ENCODE measurements at places on chromosomes 11 and 22.

- no peak for DNase-seq
Observed at GRCh38 chr22:50531962-50532674, 2.3 kb upstream of the TYMP start.

GRCh38 chr22:42676059-42676607, 26.9 kb upstream of the CYB5R3 start:
- no peak for DNase-seq

DNA sequence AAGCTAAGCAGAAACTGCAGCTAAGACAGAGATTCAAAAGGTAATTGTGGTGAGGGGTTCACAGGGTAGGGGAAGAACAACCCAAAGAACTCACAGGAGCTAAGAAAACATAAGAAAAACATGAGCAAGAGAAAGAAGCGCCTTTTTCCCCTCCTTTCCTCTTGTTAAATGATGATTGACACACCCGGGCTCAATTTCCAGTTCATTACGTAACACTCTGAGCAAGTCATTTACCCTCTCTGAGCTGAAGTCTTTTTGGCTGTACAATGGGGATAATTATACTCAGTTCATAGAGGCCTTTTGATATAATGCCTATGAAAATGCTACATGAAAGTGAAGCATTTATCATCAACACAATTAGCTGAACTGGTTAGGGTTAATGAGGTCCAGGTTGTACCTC, 17.2 kb downstream of the LRP4 start:
- DNase-seq: no peak

DNA sequence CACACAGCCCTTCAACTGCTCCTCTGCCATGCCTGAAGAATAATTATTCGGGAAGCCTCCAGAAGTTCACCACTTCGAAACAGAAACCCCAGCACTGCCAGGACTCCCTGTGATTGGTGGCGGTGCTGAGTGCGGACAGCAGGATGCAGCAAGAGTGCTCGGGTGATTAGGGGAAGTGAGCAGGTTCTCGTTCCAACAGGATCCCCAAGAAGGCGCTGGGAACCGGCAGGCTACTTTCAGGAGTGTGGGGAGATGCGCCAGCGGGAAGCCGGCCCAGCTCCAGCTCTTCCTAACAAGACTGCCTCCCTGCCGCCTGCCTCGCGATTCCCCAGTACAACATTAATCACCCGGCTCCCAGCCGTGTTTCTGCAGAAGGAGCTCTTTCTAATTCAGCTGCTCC, 630.2 kb downstream of the BRD1 start:
- no peak for DNase-seq

GRCh38 chr22:17869285-17870096, 95.2 kb upstream of the BID start:
- DNase-seq: no peak

- no peak for DNase-seq
Observed at GRCh38 chr11:12097219-12097618, 13.2 kb upstream of the MICAL2 start.

- DNase-seq: no peak
Observed at GRCh38 chr22:38618682-38619081, 37.5 kb downstream of the FAM227A start.

GRCh38 chr11:133900176-133901105, 55.1 kb upstream of the SPATA19 start:
- no peak for DNase-seq

All from stimulated activated CD8-positive, alpha-beta memory T cell treated with anti-CD3 and anti-CD28 coated beads, Interleukin-15, amount 100 ng/mL, for 1 hour (primary cell).